Ovary (tissue), 10 donors: ENCODE measurements at places on chromosomes 12 and 14.

- DNase-seq = no peak
These were observed 144.6 kb downstream of the PRIMA1 start for GRCh38 chr14:93643676-93644075.

DNA sequence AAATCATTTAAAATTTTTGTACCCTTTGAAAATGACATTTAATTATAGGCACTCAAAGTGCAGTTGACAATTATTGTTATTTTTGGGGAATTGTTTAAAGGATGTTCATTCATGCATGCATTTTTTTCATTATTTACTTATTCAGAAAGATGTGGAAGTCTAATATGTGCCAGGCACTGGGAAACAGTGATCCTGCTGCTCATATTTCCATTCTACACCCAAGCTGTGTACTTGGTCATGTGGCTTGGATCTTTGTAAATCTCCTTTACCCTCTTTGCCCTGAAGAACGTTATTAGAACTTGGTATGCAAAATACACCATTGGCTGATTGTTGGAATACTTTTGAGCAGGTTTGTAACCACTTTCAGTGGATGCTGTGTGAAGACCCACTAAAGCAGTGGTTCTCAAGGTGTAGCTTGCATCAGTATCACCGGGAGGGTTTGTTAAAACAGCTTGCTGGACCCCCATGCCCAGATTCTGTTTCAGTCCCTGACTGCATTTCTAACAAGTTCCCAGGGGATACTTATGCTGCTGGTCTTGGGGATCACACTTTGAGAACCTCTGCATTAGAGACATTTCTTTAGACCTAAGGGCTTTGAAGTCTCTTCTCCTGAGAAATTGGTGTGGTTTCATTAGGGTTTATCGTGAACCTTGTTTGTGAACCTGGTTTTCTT, 47.5 kb downstream of the PRKCH start:
- no peak for DNase-seq

GRCh38 chr12:107058190-107058589, 35.2 kb downstream of the CRY1 start:
- DNase-seq = no peak

DNA sequence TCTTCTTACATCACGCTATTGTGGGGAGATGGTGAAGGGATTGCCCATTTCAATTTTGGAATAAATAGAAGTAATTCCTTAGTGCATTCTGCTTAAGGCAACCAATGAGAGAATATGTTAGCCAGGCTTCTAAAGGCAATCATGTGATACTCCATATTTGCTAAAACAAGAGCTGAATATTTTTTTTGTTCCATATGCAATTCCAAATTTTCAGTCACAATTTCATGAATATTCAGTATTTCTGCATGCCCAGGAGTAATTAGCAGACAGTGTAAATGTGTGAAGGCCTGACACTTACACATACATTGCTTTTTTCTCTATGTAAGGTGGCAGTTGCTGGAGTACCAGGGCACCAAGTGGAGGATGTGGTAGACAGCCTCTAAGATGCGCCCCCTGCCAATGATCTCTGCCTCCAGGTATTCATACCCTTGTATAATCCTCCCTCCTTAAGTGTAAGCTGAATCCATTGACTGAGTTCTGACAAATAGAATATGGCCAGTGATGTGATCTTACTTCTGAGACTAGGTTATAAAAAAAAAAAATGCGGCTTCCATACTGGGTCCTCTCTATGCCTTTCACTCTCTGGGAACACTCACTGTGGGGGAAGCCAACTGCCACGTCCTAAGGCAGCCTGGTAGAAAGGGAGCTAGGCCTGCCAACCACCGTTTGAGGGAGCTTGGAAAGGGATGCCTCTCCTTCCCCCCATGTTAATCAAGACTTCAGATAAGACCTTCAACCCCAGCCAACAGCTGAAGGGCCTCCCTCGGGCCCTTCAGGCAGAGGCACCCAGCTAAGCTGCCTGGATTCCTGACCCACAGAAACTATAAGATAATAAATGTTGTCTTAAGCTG, 62.7 kb upstream of the PTGR2 start:
- no peak for DNase-seq

DNA sequence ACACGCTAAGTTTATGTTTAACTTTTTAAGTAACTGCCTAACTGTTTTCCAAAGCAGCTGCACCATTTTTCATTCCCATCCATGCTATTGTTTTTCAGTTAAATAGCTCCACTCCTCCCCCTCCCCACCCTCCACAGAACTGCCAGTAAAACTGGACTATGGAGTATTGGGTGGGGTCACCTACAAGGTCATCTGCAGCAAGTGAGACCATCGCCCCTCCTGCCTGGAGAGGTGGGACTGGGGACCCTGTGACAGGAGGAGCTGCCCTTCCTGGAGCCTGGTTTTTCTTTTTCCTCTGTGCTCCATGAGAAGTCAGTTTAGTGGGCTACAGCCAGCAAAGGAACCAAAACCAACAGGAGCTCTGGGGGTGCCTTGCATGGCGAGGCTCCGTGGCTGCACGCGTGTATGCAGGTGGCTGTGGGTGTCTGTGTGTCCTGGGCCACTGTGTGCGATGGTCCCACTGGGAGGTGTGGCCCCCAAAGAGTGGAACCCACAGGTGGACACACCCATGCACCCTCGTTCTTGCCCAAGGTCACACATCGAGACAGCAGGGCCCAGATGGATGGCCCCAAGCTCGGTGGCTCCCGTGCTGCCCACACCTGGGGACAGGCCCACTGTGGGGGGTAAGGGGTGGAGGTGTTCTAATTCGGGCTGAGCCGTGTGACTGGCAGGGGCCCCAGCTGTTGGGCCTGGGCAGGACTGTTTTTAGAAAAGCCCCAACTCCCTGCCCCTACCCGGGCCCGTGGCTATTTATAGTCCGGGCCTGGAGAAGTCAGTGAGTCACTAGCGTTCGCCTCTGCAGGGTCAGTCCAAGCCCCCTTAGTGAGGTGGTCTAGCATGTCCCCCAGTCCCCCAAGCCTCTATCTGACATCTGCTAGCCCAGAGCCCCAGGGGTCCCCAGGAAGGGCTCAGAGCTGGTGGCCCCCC, 2.3 kb upstream of the ADSS1 start:
- DNase-seq = no peak

DNA sequence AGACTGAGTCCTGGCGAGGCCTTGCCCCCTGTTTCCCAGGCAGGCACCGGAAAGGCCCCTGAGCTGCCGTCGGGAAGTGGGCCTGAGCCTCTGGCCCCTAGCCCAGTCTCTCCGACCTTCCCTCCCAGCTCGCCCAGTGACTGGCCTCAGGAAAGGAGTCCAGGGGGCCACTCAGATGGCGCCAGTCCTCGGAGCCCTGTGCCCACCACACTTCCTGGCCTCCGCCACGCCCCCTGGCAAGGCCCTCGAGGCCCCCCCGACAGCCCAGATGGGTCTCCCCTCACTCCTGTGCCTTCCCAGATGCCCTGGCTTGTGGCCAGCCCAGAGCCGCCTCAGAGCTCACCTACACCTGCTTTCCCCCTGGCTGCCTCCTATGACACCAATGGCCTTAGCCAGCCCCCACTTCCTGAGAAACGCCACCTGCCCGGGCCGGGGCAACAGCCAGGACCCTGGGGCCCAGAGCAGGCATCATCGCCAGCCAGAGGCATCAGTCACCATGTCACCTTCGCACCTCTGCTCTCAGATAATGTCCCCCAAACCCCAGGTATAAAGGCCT, 10.9 kb downstream of the TNS2 start:
- peak; percentile 61 for DNase-seq
